Stimulated activated CD8-positive, alpha-beta memory T cell treated with anti-CD3 and anti-CD28 coated beads, Interleukin-4, amount 100 ng/mL, for 4 hours (primary cell): ENCODE measurements at places on chromosomes 1 and 21.

- no peak for DNase-seq
Measured at GRCh38 chr21:17853393-17854275, 34.5 kb upstream of the C21orf91 start.

GRCh38 chr1:153796786-153797659 is 21.8 kb downstream of the SLC27A3 start:
- peak; percentile 84 for DNase-seq

- DNase-seq = no peak
Measured at GRCh38 chr1:236916131-236916800, 88.0 kb downstream of the MT1HL1 start.

DNA sequence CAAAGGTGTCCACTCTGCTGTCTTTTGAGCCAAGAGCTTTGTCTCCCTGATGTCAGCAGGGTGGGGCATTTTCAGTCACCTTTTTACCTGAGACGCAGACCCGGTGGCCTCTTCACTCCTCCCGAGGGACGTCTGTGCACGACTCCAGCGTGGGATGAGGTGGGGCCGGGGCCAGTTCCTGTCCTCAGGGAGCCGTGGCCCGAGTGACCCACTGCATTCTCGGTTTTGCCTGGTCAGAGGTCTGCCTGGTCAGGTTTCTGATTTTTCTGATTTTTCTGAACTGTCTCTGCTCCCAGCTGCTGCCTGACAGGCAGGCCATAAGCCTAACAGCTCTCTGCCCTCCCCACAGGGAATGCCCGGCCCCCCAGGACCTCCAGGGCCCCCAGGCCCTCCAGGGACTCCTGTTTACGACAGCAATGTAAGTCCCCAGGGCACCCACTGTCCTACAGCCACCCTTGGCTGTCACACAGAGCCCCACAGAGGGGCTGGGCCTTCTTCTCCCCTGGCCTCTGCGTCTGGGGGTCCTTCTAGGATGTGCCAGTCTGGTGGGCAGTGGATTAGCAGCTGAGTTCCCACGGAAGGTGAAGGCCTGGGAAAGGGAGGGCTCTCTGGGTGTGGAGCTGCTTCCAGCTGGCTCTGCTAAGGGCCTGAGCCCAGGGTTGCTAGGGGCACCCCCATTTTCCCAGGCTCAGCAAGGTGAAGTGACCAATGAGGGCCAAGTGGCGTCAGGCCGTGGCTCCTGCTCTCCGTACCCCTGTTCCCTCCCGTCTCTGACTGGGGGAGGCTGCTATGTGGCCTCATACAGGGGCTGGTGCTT is 45.9 kb downstream of the SLC19A1 start:
- no peak for DNase-seq

DNA sequence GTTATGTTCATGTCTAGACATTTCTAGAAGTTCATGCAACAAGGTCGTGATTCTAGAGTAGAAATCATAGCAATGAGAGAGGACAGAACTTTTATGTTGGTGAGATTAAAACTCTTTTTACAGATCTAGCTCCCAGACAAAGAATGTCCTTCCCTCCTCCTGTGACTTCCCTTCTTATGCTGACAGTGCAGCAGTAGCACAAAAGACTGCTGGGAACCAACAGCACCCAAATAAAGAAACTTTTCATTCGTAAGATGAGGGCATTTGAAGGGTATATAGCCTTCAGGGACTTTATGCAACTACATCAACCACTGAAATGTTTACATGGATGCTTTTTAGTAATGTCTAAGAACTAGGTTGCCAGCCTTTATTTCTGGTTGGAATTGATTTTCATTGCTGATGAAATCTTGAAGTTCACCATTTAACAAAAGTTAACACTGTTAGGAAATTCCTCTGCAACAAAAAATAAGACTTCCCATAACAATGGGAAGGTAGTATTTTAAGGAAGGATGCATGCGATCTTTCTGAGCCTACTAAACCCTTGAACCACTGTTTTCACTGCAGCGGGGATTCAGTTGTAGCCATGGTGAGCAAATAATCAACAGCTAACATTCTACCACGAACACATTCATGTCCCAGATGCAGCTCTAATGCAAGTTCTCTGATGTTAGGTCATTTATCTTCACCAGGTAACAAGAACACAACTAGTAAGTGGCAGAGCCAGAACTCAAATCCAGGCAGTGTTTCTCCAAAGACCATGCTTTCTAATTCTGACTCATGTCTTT is 672.8 kb downstream of the PTPRC start:
- DNase-seq = no peak

DNA sequence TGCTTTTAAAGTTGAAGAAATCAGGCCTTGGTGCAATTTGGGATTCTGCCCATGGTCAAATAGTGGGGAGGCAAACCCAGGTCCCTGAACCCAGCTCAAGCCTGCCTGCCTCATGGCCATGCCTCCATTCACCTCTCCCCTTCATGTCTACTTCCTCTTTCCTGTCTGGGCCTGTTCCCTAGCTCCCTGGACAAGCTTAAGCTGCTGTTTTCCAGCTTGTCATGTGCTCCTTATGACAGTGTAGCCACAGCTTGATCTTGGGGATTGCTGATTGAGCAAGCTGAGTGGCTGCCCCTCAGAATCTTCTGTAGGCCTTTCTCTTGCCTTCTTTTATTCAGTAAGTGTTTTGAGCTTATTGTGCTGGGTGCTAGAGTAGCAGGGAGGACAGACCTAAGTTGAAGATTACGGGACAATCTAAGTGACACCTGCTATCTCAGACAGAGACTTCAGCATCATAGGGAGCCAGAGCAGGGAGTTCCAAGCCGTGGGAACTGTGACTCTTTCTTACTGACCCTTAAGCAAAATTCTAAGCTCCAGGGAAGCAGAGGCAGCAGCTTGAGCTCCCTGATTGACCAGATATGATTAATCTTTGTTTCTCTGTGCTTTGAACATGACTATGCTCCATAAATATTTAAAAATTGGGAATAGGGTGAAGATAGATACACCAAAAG is 520 bp upstream of the MR1 start:
- DNase-seq = no peak

DNA sequence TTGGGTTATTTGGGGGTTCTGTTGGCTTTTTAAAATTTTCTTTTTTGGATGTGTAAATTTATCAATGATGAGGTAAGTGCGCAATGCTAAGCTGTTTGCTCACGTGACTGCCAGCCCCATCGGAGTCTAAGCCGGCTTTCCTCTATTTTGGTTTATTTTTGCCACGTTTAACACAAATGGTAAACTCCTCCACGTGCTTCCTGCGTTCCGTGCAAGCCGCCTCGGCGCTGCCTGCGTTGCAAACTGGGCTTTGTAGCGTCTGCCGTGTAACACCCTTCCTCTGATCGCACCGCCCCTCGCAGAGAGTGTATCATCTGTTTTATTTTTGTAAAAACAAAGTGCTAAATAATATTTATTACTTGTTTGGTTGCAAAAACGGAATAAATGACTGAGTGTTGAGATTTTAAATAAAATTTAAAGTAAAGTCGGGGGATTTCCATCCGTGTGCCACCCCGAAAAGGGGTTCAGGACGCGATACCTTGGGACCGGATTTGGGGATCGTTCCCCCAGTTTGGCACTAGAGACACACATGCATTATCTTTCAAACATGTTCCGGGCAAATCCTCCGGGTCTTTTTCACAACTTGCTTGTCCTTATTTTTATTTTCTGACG is 3.1 kb downstream of the OLIG2 start:
- DNase-seq = no peak

DNA sequence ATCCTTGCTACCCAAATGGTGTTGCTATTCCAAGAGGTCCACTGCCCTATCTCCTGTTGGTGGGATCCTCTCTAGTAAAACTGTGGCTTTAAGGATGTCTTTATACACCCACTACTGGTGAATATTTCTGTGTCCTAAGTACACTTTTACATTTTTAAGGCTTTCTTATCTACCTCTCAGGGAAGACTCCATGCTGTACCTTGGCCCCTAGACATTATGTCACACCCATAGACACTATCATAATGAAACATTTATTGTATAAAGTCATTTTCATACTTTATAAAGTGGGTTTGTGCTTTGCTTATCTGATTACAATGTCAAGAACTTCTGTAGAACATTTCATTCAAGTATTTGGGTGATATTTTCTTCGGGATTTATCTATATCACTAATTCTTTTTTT is 270.3 kb upstream of the SNX7 start:
- no peak for DNase-seq

GRCh38 chr1:63408331-63408730 is 40.9 kb downstream of the ALG6 start:
- DNase-seq = no peak

- no peak for DNase-seq
Measured at GRCh38 chr1:162011337-162012012, 12.2 kb downstream of the OLFML2B start.

GRCh38 chr1:153728305-153729066 is 636 bp downstream of the INTS3 start:
- no peak for DNase-seq

- DNase-seq = peak; percentile 72
Measured at GRCh38 chr1:77759071-77760028, at the start of gene USP33. USP33 (minus strand) TSS chr1:77759852; CDS start chr1:77741697, 18,155 bp downstream.

DNA sequence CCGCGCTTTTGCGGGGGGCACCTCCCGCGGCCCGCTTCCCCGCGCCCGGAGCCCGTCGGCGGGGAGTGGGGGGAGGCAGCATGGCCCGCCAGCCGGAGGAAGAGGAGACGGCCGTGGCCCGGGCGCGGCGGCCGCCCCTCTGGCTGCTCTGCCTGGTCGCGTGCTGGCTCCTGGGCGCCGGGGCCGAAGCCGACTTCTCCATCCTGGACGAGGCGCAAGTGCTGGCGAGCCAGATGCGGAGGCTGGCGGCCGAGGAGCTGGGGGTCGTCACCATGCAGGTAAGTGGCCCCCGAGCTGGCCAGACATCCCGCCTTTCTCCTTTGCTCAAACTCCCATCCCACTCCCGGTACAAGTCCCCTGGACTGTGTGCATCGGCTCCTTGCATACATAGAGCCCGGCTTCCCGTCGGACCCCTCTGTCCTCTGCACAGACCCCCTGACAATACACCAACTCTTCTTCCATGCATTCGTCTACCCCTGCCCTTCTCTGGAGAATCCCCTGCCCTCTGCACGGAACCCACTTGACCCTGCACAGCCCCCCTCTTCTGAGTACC is 812 bp downstream of the CACHD1 start:
- DNase-seq = no peak

GRCh38 chr1:201666102-201666501 is 127.2 kb downstream of the NAV1 start:
- no peak for DNase-seq

DNA sequence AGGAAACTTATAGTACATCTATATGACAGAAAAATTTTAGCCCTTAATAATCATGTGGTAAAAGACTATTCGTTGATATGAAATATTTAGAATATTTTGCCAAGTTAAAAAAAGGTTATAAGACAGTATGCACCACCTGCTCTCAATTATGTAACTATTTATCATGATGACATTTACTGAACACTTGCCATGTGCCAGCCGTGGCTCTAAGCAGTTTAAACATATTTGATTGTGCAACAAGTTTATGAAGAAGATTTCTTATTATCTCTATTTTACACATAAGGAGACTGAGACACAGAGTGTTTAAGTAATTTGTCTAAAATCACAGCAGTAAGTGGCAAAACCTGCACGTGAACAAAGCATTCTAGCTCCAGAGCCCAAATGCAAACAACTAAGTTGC is 199.3 kb upstream of the JUN start:
- DNase-seq = no peak

GRCh38 chr1:6545276-6546112 is 8.8 kb downstream of the NOL9 start:
- no peak for DNase-seq

DNA sequence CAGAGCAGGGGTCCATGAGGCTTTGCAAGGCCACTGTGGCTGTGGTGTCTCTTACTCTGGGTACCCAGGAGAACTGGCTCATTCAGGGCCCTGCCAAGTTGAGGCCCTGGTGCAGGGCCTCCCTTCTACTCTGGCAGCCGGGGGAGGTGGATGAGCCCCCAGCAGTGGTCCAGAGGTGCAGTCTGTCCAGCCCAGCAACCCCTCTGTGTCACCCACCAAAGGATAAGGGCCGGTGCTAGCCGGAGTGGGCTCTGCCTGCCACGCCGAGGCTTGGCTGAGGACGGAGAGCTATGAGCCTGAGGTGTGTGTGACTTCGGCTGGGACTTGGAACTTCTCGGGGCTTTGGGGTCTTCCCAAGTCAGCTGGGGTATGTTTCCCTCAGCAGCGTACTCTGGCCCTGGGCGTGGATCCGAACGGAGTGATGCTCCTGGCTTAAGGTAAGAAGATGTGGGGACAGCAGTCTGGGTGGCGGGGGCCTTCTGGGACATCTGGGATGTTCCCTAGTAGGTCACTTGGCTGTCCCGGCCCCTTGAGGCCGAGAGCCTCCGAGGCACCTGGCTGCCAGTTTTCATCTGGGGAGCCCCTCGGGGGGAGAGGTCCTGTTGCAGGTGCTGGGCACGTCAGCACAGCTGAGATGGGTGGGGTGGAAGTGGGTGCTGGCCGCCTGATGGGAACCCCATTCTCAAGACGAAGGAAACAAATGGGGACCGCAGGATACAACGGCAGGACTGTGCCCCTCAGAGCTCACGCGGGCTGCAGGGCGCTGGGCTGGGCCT is 25.9 kb downstream of the RUNX3 start:
- DNase-seq = no peak

DNA sequence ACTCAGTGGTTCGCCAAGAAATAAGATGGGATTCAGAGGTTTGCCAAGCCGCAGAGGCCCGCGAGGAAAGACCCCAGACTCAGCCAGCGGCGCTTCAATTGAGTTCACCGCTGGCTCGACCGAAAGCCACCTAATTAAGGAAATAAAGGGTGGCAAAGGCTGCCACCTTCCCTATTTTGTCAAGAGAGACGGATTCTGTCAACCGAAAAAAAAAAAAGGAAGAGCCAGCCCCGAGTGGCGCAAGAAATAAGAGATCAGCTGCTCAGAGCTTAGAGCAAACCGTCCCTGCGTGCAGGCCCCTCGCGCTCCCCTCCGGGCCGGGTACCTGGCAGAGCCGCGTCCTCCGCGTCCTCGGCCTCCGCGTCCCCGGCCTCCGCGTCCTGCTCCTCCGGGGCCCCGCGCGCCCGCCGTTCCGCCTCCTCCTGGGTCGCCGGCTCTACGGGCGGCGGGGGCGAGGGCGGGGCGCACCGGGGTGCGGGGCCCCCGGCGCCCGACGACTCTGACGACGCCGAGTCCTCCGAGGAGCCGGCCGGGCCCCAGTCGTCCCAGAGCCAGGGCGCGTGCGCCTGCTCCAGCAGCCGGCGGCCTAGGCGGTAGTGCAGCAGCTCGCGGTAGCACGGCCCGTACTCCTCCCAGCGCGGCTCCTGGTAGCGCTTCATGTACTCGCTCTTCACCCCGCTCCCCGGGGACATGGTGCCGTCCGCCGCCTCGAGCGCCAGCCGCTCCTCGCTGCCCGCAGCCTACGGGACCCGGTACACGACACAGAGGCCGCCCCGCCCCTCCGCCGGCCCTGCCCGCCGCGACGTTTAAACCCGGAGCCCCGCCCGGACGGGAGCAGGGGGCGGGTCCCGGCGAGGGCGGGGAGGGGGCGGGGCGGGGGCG is 832 bp downstream of the CCSAP start:
- peak; percentile 45 for DNase-seq

GRCh38 chr1:59006289-59006658 is 222.4 kb upstream of the JUN start:
- no peak for DNase-seq

DNA sequence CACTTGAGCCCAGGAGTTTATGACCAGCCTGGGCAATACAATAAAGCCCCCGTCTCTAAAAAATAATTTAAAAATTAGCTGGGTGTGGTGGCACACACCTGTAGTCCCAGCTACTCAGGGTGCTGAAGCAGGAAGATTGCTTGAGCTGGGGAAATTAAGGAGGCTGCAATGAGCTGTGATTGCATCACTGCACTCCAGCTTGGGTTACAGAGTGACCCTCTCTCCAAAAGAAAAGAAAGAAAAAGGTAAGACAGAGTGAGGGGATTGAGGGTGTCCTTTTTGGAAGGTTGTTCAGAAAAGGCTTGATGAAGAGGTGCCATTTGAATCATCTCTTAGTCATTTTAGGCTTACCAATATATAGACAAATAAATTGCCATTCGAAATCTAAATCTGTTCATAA is 4.0 kb upstream of the SRRM1 start:
- no peak for DNase-seq
